Stimulated activated CD4-positive, alpha-beta T cell treated with anti-CD3 and anti-CD28 coated beads, Interleukin-12 subunit alpha, Interleukin-12 subunit beta, amount 100 ng/mL, for 4 hours (primary cell): ENCODE measurements at places on chromosomes 12 and 14.

GRCh38 chr12:47367912-47368537 is 288.3 kb upstream of the AMIGO2 start:
- DNase-seq: no peak

- DNase-seq: no peak
Observed at GRCh38 chr12:79927772-79928474, 7.0 kb downstream of the PPP1R12A start.

GRCh38 chr12:48009471-48009870 is 5.2 kb upstream of the COL2A1 start:
- no peak for DNase-seq

DNA sequence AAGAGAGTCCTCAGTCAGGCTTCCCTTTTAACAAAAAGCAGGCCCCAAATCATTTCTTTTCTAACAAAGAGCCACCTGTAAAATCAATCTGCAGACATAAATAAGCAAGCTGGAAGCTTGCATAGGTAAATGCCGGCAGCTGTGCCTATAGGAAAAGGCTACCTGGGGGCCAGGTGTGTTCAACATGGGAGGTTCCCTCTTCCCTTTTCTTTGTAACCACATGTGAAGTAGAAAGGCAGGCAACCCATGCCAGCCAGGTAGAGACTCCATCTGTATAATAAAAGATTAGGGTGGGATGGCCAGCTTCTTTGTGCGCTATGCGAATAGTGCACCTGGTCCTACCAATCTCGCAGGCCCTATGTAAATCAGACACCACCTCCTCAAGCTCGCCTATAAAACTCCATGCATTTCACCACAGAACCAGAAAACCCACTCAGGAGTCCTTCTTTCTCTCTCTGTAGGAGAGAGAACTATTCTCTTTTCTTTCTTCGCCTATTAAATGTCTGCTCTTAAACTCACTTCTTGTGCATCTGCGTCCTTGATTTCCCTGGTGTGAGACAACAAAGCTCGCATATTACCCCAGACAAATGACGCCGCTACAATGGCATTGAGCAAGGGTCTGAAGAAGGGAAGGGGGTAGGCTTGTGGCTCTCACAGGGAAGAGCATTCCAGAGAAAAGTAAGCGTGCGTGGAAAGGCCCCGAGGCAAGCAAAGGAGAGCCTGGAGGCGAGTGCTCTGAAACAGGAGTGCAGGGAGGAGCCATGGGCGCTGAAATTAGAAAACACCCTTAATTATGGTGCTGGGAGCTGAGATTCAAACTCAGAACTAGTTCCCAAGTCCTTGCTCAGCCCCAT is 67.2 kb downstream of the TTC9 start:
- DNase-seq: no peak

DNA sequence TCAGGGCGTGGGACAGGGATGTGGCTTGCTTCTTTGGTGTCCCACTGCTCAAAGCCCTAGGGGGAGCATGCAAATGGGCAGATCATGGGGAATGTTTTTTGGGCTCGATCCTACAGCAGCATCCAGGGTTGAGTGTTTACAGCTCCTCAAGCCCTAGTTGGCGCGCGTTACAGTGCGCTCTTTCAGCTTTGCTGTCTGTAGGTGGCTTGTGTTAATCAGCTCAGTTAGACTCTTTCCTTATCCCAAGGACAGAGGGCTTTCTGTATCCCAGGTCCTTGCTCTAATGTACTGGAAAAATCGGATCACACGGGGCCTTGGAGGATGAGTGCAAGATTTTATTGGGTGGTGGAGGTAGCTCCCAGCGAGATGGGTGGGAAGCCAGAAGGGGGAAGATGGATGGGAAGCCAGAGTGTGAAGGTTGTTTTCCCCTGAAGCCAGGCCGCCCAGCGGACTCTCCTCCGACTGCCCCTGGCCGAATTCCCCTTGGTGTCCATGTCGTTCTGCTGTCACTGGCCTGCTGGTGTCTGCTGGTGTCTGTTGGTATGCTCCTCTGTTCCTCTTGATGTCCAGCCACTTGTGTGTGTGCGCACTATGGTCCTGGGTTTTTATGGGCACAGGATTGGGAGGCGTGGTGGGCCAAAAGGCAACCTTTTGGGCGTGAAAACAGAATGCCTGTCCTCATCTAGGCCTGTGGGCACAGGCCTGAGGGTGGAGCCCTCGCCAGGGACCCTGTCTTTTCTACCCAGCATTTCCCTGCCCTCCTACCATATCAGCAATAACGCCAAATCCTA is 10.7 kb upstream of the TXNRD1 start:
- DNase-seq: no peak

DNA sequence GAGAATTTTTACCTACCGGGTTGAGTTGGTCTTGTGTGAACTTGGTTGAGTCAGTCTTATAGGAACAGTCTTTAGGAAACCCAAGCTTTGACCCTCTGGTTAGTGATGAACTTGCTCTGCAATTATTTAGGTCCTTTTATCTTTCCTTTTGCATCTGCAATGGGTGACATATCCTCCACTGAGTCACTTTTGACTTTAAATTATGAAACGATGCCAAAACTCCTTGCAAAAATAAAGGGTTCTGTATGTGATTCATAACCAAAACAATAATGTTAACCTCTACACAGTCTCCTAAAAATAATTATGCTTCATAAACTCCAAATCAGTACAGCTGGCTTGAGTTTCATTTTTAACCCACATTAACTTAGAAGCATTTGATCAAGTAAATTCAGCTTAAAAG is 979.4 kb downstream of the GALC start:
- DNase-seq: no peak

DNA sequence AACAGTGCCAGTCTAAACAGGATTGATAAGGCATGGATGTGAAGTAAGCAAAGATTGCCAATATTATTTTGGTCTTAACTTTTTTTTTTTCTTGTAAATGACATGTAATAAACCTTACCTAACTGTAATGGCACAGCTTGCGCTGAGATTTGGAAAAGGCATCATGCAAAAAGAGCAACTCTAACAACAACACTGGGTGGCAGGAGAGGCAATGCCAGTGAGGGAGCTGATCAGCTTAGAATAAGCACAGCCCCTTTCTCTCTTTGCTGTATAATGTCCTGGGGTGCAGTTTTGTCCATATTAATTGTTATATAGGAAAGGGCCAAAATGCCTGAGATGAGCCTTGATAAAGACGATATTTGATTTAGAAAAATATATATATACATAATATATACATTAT is 1589.7 kb upstream of the FLRT2 start:
- no peak for DNase-seq
